ENCODE measurements at places on chromosomes 1 and 21.
A peak's percentile ranks its signal among the peaks of the same experiment; 100 is the strongest.

GRCh38 chr21:39269620-39270019, 43.8 kb downstream of the BRWD1 start:
- DNase-seq = no peak

DNA sequence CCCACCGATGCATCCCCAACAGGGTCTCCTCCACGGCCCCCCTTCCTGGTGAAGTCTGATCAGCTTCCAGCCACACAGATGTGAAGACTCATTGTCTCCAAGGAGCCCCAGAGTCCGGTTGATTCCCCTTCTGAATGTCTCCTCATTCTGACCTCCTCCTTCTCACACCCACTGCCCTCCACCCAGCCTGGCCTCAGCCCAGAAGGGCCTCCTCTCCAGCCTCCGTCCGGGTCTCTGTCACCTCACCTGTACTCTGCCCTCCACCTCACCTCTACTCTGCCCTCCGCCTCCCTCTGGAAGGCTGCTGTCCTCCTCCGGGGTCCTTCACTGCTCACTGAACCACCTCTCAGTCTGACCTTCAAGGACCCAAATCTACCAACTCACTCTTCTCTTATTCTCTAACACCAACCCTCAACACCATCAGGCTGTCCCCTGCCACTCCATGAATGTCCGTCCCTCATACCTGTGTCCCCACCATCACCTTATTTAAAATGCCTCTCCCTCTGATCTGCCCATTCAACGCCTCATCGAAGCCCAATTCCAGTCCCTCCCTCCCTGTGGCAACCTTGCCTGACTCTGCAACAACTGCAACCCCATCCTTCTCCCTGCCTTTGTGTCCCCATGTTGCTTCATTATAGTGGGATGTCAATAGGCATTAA, 201.2 kb downstream of the TOMM20 start:
- no peak for DNase-seq

- DNase-seq = no peak
Observed at GRCh38 chr1:58836408-58836807, 52.6 kb upstream of the JUN start.

GRCh38 chr1:109931189-109931731, 20.6 kb downstream of the CSF1 start:
- DNase-seq = peak; percentile 86

DNA sequence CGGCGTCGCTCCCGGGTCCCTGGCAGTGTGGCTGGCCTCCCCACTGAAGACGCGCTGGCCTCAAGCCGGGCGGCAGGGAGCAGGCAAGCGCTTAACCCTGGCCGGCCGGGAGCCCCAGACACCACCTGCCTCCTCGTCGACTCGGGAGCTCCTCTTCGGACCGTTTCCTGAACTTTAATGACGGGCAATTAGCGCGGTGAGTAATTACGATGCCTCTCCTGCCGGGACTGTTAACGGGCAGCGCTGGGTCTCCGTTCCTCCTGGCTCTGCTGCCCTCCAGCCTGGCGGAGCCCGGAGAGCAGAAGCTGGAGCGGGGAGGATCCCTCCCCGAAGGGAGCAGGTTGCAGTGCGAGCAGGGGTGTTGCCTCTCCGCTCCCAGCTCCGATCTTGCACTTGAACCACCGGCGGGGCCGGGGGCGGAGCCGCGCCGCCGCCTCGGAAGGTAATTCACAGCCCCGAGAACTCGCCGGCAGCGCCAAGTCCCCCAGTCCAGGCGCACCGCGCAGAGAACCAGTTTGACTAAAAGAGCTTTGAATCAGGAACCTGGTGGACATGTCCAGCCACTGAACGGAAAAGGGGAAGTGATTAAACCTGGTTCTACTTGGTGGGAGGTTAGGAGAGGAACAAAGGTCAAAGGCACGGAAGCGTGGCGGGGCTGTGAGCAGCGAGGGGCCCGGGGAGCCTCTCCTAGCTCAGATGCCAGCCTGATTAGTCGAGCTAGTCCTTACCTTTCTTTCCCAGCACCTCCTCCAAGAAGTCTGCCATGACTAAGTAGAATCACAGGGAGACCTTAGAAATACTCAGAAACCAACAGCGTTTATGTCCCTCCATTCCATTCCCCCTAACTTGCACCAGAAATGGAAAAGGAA, 18.3 kb upstream of the PLEKHA6 start:
- peak; percentile 81 for DNase-seq

- DNase-seq = no peak
Observed at GRCh38 chr1:74464037-74464436, 48.4 kb downstream of the LRRC53 start.

DNA sequence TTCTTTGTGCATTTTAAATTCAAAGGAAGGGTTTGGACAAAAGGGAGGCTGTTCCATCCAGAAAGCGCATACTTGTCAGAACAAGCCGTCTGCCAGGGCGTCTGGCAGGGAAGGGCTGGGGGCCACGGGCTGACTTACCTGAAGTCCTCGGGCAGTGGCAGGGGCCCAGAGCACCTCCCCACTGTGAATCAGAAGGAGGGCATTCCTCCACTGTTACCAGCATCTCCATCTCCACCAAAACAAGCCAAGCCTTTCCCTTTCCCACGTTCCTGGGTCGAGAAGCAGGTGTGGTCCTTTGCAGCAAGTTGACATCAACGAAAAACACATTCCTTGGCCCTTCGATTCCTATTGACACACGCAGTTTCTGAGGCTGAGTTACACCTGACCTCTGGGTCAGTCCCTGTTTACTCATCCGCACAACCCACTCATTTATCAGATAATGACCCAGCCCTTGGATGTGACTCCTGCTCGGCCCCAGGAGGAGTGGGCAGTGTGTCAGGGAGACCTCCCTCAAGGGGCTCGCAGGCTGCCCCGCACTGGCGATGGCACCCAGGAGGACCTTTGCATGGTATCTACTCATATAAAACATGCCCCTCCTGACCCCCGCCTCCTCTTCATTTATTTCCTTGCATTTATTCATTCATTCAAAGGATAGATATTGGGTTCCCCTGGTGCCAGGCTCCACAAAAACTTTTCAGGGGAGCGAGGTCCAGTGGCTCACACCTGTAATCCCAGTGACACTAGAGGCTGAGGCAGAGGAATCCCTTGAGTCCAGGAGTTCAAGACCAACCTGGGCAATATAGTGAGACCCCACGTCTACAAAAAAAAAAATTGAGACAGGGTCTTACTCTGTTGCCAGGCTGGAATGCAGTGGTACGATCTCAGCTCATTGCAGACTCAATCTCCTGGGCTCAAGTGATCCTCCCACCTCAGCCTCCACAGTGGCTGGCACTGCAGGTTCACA, 60.2 kb downstream of the TOMM20 start:
- no peak for DNase-seq

- DNase-seq = no peak
Observed at GRCh38 chr1:18796950-18797349, 62.5 kb downstream of the TAS1R2 start.

DNA sequence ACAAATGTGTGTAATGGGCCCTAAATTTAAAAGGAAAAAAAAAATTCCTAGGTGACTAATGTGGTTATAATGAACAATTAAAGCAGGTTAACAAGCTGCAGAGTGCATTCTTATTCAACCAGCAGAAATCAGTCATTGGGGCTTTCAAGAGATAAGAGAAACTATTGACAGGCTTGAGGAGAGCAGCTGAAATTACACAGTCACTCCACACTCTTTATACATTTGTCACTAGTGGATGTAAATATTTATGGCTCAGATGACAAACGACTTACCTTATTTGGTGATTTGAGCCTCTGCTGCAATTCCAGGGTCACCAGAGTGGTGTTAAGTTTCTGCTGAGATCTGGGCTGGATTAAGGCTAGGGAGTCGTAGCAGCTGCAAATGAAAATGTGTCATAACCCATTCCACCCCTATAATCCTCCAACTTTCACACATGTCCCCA, 896.3 kb downstream of the TTLL7 start:
- DNase-seq = no peak

DNA sequence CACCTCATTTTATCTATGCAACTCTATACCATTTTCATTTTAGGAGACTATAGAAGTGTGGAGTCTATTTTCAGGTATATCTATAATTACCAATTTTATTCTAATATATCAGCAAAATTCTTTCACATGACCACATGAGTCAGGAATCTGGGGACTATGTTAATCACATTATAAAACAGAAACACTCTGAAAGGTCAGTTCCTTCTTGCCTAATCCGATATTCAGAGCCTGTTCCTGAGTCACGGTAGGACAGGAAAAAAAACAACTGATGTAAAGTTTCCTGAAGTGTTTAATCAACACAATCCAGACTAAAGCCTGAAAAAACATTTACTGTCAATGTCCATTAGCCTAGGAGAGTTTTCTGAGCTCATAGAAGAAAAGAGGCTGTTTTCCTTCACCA, 1902.3 kb downstream of the NCAM2 start:
- no peak for DNase-seq

DNA sequence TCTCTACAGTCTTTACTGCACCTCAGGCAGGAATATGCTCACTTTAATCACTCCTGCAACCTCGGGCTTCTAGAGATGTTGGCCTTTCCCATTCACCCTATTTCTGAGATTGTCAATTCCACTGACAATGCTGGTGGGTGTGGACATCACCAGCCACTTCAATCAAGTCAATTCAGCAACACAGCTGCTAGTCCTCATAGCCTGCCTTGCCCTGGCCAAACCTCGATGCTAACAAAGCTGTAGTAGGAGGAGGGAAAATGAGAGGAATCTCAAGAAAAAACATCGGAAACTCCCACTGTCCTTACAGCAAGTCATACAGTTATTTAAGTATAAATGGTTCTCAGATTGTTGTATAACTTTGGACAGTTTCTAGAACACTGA, 155.0 kb downstream of the KCNH1 start:
- no peak for DNase-seq

DNA sequence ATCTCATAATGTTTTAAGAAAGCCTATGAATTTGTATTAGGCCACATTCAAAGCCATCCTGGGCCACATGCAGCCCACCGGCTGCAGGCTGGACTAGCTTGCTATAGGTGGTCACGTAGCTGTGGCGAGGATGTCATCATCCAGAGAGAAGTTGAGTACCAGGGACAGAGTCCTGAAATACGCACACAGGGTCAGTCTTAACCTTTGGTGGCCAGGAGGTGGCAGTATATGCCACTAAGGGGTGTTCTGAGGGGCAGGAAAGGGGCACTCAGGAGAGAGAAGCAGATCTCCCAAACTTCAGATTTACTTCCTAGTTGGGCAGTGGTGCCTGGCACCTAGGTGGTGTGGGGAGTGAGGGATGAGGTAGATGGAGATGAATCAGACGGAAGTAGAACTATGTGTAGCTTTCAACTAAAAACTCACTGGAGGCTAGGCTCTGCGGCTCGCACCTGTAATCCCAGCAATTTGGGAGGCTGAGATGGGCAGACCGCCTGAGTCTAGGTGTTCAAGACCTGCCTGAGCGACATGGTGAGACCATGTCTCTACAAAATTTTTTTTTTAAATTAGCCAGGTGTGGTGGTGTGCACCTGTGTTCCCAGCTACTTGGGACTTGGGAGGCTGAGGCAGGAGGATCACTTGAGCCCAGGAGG, 16.3 kb upstream of the CDK18 start:
- no peak for DNase-seq

DNA sequence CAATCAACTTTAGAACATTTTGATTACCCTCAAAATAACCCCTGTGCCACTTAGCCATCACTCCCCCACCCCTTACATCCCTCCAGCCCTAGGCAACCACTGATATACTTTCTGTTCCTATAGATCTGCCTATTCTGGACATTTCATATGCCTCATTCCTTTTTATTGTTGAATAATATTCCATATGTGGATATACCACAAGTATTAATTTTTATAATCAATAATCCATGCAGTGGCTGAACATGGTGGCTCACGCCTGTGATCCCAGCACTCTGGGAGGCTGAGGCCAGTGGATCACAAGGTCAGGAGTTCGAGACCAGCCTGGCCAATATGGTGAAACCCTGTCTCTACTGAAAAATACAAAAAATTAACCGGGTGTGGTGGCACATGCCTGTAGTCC, 20.1 kb upstream of the MED18 start:
- no peak for DNase-seq

- DNase-seq = peak; percentile 83
Observed at GRCh38 chr1:110060034-110060661, 10.3 kb downstream of the ALX3 start.
